ENCODE measurements at places on chromosomes 12 and 14.

DNA sequence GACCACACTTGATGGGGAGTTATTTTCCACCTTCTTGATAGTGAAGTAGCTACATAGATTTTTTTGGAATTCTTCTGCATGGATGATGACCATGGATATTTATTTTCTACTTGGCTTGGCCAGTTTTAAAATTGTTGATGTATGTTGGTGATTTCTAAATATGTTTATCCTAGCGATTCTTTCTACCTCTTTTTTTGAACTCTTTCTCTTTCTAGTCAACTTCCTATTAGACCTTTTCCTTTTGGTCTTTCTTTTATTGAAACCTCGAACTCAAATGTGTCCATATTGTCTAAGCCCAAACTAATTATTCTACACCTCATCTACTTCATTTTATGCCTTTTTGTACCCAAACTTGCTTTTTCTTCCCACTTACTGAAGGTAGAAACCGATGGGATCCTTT lies 37.0 kb downstream of the CCDC91 start:
- H3K4me3 ChIP-seq = no peak overlapping the region
- no peaks in the 10 kb centered on the region for H3K27me3 ChIP-seq
- peaks cover 26% of the 10 kb centered on the region for H3K4me1 ChIP-seq
- DNase-seq = no peak

GRCh38 chr12:119783787-119784186 lies 93.3 kb downstream of the CIT start:
- DNase-seq = no peak
- H3K4me1 ChIP-seq = no peaks in the 10 kb centered on the region
- H3K27ac ChIP-seq = no peak overlapping the region
- H3K27me3 ChIP-seq = no peaks in the 10 kb centered on the region
- H3K36me3 ChIP-seq = no peaks in the 10 kb centered on the region
- H3K4me3 ChIP-seq = no peak overlapping the region

- no peak for DNase-seq
- no peaks in the 10 kb centered on the region for H3K4me1 ChIP-seq
- no peak overlapping the region for H3K27ac ChIP-seq
- H3K27me3 ChIP-seq = peaks cover 2% of the 10 kb centered on the region
- H3K4me3 ChIP-seq = no peak overlapping the region
Observed at GRCh38 chr12:119147847-119148448, 30.8 kb upstream of the HSPB8 start.

DNA sequence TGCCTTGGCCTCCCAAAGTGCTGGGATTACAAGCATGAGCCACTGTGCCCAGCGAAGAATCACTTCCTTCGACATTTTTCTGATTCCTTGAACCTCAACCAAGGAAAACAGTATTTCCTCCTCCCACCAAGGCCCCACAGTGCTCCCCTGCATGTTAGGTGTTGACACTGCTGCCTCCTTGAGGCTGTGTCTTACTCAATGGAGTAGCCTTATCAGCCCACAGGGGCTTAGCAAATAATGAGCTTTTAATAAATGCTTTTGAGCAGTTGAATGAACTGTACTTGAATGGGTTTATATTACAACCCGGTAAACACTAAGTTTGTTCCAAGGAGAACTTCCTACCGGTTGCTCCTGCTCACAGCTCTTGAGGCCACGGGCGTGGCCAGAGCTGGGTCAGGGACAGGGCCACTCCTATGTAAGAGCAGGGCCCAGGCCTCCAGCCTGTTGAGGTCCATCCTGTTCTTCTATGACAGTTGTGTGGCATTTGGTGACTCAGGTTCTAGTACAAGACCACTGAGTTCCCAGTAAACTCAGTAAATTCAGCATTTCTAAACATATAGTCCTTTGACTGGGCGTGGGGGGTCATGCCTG lies 36.8 kb upstream of the TUBA1A start:
- no peaks in the 10 kb centered on the region for H3K27me3 ChIP-seq
- no peak for DNase-seq
- H3K27ac ChIP-seq = no peak overlapping the region
- H3K4me1 ChIP-seq = no peaks in the 10 kb centered on the region

- no peak overlapping the region for H3K27ac ChIP-seq
- no peak for DNase-seq
- no peaks in the 10 kb centered on the region for H3K36me3 ChIP-seq
- H3K27me3 ChIP-seq = no peaks in the 10 kb centered on the region
- no peak overlapping the region for H3K4me3 ChIP-seq
Observed at GRCh38 chr12:112861284-112861683, 45.5 kb upstream of the OAS1 start.

GRCh38 chr12:85568395-85569103 lies 267.7 kb downstream of the RASSF9 start:
- H3K4me1 ChIP-seq = no peaks in the 10 kb centered on the region
- H3K36me3 ChIP-seq = no peaks in the 10 kb centered on the region
- DNase-seq = no peak
- H3K4me3 ChIP-seq = no peak overlapping the region

- no peak overlapping the region for H3K4me3 ChIP-seq
- no peak for DNase-seq
- no peaks in the 10 kb centered on the region for H3K27me3 ChIP-seq
- no peaks in the 10 kb centered on the region for H3K4me1 ChIP-seq
- no peak overlapping the region for H3K27ac ChIP-seq
- H3K36me3 ChIP-seq = no peaks in the 10 kb centered on the region
Observed at GRCh38 chr14:64801800-64802199, 77.9 kb downstream of the SPTB start.
